Stimulated activated CD4-positive, alpha-beta T cell treated with anti-CD3 and anti-CD28 coated beads, TNF-alpha, amount 100 ng/mL, for 24 hours (primary cell): ENCODE measurements at places on chromosomes 3 and 15.

DNA sequence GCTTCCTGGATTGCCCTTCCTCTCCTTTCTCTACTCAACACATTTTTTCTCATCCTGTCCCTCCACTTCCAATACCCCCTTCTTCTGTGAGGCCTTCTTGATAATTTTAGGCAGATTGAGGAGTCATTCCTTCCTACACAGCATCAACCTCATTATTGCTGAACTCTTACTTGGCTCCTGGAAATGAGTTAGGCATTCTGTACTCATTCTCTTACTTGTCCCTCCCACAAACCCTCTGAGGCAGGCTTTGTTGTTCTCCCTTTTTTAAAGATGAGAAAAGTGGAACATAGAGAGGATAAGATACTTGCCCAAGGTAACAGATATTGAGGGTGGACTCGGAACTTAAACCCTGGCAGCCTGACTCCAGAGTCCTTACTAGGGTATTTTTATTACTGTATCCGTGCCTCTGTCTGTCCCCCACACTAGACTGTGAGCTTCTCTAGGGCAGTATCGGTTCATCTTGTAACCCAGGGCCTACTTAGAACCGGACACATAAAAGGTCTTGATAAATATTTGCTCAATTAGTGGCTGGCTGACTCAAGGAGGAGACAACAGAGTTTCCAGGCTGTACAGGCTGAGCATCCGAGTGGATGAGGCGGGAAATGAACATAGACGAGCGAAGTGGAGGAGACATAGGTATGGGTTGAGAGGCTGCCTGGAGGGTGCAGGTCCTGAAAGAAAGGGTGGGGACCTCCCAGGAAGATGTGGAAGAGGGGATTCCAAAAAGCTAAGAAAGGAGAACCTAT lies 148.7 kb upstream of the ATP2B2 start:
- DNase-seq = no peak

- no peak for DNase-seq
Observed at GRCh38 chr3:124217542-124217941, 225.6 kb upstream of the ROPN1 start.

DNA sequence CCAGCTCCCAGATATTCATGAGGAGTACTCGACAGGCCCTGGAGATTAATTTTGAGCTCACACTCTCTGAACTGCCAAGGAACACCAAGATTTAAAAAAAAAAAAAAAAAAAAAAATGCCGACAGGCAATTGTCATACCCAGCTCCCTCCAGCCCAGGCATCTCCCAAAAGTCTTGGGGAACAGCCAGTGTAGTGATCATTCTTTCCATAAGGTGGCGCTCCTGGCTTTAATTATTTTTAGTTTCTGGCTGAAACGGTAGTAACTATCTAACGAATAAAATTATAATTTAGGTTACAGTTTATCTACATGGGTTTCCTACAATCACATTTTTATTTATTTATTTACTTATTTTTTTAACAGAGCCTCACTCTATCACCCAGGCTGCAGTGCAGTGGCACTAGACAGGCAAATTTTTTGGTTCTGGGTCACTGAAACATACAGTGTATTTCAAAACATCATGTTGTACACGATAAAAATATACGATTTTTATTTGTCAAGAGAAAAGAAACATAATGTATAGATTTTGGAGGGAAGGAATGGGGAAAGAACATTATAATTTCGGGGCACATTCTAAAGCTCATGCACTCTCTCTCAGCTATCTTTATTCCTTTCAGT lies 157.3 kb downstream of the ADAMTS9 start:
- peak; percentile 10 for DNase-seq

GRCh38 chr15:68430471-68431036 lies 1.4 kb downstream of the ITGA11 start:
- no peak for DNase-seq

DNA sequence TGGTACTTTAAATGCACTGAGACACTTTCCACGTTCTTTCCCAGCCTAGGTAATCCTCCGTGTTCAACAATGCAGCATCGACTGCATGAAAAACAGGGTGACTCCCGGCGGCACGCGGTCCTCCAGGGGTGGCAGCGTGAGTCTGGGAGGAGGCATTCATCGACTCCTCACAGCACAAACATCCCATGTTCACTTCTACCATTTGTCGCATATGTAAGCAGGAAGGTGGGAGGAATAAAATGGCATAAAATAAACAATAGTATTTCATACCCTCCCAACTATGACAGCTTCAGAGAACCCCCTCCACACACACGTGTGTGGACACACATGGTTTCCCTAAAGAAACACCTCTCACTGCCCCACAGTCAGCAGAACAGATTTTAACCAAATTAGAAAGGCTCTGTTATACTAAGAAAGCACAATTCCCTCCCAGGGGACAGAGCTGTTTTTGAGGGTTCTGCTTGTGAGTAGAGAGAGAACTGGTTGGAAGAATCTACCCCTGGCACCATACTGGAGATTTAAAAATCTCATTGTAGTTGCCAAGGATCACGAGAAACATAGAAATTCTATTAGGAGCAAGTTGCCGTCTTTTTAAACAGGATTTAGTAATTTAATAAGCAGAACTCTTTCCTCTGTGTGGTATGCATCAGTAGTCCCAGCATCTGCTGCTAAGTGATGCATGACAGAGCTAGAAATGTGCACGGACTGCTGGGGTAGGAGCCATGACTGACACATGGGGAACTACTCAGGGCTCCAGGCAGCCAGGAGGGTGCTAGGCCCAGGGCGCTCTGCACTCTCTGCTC lies 6.0 kb downstream of the FAM43A start:
- no peak for DNase-seq

- no peak for DNase-seq
Observed at GRCh38 chr15:50162969-50163718, 18.9 kb upstream of the SLC27A2 start.

DNA sequence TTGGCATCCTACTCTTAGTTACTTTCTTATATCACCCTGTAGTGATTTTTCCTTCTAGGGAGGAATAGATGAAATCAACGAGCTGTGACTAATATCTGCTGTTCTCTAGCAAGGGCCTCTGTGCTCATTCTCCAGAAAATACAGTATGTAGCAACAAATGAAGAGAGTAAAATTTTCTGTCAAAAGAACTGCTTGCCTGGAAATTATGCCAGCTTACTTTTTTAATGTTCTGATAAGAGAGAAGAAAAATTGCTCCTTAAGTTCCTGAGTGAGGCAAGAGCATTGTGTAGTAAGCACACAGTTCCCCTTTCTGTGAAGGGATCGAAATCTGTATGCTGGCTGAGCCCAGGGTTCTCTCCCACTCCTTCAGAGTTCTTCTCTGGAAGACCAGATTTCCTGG lies 51.4 kb upstream of the GK5 start:
- DNase-seq = no peak

GRCh38 chr15:58357529-58358476 lies 74.0 kb upstream of the LIPC start:
- peak; percentile 12 for DNase-seq

GRCh38 chr15:55183679-55184078 lies 13.1 kb downstream of the RSL24D1 start:
- DNase-seq = no peak

GRCh38 chr15:91593067-91593466 lies 260.4 kb upstream of the SLCO3A1 start:
- DNase-seq = no peak

DNA sequence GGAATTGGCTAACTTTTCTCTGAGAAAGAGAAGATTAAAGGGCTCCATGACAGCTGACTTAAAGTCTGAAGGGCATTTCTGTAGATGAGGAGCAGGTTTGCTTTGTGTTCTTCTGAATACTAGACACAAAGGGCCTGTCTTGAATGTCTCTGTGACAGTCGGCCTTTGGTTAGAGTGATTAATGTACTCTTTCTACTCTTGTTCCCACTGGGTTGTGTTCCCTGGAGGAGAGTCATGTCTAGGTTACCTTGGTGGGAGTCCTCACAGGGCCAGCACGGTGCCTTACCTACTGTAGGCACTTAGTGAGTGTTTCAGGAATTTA lies 66.1 kb downstream of the MAP2K5 start:
- DNase-seq = no peak

GRCh38 chr3:178059836-178060235 lies 476.4 kb upstream of the KCNMB2 start:
- no peak for DNase-seq

DNA sequence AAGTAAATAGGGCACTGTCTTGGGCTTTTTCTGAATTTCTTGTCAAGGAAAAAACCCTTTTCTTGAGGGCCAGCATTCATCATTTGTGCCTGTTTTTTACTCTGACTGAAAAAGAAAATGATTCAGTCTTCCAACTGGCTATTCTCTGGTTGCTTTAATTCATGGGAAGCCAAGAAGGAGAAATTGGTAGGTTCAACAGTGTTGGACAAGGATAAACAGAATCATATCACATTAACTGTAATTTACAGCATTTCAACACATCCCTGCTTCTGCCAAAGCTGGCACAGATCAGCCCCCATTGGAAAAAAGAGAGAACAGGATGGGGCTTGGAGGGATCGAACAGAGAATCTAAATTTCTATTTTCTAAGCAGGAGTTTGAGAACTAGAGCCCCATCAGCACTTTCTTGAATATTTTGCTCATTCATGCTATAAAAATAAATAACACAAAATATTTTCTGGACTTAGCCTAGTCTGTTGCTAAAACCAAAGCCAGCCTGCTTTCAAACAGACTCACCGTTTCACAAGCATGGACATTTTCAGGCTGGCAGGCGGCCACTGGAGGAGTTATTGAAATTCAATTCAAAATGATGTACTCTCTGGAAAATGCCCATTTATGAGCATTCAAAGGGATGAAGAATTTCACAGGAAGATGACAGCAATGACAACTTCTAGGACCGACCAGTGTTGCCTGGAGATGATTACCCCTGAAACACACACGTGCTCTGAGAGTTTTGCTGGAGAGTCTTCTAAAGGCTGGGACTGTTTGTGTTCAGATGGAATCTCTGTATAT lies 181.2 kb downstream of the WNT5A start:
- DNase-seq = no peak
